Gastrocnemius medialis (tissue), 4 donors: ENCODE measurements at places on chromosomes 6 and 20.

GRCh38 chr6:125979101-125979500 lies 7.2 kb upstream of the TRMT11 start:
- no peak for DNase-seq

- DNase-seq: no peak
These were observed 72.3 kb downstream of the SNX5 start for GRCh38 chr20:17896193-17896723.

DNA sequence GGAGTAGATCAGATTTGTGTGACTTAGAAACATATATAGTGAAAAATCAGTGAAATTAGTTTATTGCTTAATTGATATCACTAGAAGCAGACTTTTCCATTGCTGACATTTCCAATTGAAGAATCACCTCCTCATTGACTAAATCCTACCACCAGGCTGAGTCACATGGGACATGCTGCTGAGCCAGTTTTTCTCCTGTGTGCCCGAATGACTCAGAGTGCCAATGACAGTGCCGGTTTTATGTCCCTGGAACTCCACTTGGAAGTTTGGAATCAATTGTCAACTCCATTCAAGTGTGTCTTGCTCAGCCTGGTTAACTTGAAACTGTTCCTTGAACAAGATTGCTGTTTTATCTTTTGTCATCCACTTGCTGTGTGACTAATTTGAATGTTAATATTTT lies 316.1 kb upstream of the PRDM1 start:
- no peak for DNase-seq

DNA sequence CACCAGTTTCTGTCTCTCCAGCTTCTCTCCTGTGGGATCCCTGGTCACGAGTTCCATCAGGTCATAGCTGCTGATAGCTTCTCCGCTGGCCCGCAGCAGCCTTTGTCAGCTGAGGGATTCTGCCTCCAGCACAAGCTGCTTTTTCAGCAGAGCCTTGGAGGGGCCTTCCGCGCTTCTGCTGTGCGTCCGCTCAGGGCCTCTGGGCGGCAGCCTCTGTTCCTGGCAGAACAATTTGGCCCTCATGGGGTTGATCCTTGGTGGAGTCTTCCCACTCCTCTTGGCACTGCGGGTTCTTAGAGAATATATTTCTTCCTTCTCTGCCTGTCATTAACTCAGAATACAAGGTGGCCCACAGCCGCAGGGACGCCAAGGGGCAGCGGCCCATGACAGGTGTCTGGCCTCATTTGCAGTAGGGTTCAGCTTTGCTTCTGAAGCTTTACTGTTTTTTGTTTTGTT lies 158.8 kb downstream of the DTNBP1 start:
- peak; percentile 82 for DNase-seq

GRCh38 chr20:24720957-24721356 lies 228.1 kb upstream of the CST7 start:
- DNase-seq: no peak

- no peak for DNase-seq
These were observed 15.1 kb downstream of the SLC22A3 start for GRCh38 chr6:160363016-160363996.

DNA sequence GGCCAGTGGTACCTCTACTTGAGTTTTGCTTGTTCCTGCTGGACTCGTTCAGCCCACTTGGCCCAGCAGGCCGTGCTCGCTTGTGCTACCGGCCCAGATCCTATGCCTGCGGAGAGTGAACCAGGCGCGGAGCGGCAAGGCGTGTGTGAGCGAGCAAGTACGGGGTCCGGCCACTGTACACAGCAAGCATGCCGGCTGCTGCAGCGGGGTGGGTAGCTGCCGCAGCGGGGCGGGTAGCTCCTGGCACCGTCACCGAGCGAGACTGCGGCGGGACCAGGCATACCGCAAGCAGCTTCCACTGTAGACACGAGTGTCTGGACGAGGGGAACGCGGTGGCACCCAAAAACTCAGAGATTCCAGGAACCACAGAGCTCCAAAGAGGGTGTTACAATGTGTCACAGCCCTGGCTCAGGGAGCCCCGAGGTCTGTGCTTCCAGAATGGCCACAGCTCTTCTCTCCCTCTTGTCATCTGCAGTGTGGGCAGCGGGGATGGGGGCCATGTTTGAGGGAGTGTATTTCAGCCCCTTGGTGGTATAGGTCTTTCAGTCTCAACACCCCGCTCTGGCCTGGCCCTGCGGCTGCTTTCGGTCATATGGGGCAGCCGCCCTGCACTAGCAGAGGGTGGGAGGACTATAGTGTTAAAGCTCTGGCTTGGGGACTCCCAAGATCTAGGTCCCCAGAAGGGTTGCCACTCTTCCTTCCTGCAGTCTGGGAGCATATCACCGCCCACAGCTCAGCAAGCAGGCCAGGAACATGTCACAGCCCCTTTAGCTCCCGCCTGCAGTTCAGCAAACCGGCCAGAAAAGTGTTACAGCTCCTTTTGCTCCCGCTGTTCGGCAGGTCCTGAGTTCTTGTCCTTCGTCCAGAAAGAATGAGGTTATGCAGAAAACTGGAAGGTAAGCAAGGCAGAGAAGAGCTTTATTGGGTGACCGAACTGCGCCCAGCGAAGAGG lies 6.1 kb upstream of the RWDD1 start:
- DNase-seq: no peak

DNA sequence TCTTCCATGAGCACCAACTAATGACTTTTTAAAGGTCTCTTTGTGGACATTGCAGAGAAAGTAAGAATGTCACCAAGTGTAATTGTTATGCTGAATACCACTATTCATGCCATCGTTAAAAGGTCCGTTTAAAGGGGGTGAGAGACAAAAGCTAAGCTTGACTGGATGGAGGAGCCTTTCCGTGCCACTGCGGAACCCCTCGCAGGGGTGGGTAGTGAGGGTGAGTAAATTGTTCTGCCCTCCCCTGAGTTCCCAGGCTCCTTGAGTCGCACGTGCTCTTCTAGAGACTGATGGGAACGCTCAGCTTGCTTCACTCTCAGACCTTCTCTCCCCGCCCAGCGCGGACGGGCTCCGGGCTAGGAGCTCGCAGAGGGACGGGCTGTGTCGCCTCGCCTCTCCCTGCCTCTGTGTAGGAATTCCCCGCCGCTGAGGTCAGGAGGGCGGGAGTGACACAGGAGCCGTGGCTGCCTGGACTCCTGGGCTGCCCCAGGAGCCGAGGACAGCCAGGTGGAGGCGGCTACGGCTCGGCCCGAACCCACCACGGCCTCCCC lies 314.8 kb upstream of the QKI start:
- DNase-seq: no peak

- DNase-seq: no peak
These were observed 337.4 kb upstream of the PRDM1 start for GRCh38 chr6:105748737-105749161.

GRCh38 chr6:16947375-16948015 lies 154.4 kb upstream of the STMND1 start:
- DNase-seq: peak; percentile 64

DNA sequence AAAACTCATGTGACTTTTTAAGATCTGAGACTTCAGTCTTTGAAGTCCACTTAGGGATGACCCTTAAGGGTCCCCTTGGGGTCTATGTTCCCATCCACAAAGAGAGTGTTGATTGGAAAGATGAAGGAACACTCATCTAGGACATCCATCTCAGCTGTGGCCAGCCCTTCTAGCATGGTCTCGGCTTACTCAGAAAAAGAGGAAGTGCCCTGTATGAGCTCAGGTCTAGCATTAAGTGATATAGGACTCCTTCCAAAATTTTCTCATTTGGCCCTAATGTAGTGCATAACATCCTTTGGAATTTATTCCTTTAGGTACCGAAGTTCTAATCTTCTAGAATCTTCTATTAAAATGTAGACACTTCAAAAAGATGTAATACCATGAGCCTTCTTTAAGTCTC lies 77.4 kb downstream of the NDUFAF5 start:
- no peak for DNase-seq

DNA sequence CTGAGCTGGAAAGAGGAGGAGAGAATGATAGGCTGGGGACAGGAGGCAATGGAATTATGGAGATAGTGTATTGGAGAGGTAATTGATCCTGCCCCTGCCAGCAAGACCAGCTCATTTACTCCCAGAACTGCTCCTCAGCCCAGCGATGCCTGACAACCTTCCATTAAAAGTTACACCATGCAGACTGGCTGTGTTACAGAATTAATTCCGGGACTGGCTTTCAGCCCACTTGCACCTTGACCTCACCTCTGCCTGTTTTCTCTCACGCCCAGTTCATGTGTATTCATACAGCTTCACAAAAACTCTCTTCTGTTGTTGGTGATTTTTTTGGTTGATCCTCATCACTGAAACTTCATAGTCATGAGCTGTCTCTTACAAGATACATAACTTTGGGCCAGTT lies 207.3 kb downstream of the PLCB1 start:
- DNase-seq: no peak

- DNase-seq: no peak
These were observed 114.4 kb downstream of the SLX4IP start for GRCh38 chr20:10549511-10549910.

DNA sequence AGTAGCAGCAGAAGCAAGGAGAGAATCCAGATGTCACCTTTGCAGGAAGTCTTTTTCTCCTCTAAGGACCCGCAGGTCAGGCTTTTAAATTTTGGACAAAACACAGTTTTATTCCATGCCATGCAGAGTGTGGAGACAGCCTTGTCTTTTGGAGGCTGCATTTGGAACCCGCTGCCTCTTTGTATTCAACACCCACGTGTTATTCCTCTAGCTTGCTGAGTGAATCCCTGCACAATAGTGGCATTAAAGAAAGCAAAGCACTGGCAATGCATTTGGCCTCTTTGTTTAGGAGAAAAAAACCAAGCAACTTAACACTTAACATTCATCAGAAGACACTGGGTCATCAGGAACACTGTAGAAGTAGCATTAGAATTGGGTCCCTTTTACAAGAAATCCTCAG lies 43.5 kb downstream of the TFAP2B start:
- DNase-seq: no peak

DNA sequence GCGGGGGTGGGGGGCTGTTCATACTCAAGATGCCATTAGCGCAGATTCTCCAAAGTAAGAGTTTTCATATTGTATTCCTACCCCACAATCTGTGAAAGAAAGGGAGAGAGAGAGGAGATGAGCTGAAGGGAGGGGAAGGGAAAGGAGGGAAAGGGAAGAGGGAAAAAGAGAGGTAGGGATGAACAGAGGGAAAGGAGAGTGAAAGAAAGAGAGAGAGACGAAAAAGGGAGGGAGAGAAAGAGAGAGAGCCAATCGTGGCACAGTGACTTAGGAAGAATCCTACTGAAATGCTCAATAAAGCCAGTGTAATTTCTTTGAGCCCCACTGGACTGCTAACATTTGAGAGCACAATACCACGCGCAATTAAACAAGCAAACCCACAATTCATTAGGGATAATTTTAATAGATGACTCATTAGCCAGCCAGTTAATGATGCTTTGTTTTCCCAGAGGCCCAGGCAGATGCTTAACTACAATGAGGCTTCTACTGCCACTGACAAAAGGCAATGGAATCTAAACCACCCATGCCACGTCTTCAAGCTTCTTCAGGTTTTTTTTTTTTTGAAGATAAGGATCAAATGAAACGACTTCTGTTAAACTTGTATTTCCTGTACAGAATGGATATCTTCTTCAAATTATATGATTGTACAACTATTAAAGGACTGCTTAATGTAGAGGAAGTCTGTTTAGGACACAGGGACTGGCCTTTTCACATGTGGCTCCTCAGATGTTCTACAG lies 306.8 kb downstream of the FOXC1 start:
- DNase-seq: no peak

DNA sequence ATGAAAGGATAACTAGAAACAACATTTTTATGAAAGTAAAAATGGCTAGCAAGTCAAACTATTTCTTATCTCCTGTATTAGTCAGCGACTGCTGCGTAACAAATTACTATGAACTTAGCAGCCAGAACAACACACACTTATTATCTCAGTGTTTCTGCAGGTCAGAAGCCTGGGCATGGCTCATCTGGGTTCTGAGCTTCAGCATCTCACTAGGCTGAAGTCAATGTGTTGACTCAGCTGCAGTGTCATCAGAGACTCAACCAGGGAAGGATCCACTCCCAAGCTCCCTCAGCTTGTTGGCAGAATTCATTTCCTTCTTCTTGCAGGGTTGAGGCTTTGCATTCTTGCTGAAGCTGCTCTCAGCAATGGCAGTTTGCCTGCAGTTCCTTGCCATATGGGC lies 33.2 kb upstream of the IGF2R start:
- DNase-seq: no peak

DNA sequence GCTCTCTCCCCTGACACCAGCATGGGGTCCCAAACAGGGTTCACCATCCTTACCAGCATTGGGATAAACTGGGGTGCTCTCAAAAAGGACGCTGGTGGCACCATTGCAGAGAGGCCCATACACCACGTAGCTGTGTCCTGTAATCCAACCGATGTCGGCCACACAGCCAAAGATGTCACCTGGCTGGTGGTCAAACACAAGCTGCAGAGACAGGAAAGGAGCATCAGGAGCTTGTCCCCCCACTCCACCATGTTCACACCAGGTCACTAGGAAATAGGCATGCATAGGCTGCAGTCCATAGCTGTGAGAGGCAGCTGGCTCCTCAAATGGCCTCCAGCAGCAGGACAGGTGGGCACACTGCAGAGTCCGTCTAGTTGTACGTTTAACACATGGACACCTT lies 28.8 kb upstream of the APMAP start:
- peak; percentile 10 for DNase-seq

GRCh38 chr6:30129265-30130178 lies 6.4 kb upstream of the TRIM40 start:
- no peak for DNase-seq

- DNase-seq: no peak
These were observed 1008.3 kb downstream of the KIF16B start for GRCh38 chr20:15564981-15565380.

- DNase-seq: no peak
These were observed 67.2 kb downstream of the EZR start for GRCh38 chr6:158751921-158752320.

- no peak for DNase-seq
These were observed 295.5 kb downstream of the SLC35F1 start for GRCh38 chr6:118202517-118202916.

DNA sequence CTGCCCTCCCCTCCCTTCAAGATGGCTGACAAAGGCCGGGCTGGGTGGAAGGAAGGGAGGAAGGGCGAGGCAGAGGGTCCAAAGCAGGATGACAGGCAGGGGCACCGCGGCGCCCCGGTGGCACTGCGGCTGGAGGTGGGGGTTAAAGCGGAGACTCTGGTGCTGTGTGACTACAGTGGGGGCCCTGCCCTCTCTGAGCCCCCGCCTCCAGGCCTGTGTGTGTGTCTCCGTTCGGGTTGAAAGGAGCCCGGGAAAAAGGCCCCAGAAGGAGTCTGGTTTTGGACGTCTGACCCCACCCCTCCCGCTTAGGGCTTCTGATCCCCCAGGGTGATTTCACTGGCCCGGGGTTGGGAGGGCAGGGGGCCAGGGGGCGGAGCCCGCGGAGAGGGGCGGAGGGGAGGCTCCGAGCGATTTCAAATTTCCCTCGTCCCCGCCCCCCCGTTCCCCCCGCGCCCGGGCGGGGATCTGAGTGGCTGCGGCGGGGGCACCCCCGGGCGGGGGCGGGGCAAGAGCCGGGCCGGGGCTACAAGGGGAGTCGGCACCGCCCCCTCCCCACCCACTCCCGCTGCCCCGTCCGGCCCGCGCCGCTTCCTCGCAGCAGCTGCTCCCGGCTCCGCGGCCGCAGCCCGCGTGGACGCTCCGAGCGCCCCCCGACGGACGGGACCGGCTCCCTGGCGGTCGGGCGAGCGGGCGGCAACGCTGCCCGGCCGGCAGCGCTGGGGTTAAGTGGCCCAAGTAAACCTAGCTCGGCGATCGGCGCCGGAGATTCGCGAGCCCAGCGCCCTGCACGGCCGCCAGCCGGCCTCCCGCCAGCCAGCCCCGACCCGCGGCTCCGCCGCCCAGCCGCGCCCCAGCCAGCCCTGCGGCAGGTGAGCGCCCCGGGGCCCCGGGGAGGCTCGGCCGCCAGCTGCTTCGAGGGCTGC lies at the start of gene DNMT3B:
DNMT3B (plus strand) TSS at position 555 of the 923 bp plus-strand sequence. CDS start 17,939 bp downstream, outside the sequence.
- peak; percentile 52 for DNase-seq
